ENCODE measurements at places on chromosomes 6 and 20.

GRCh38 chr20:47355489-47356219 lies 845 bp downstream of the ZMYND8 start:
- DNase-seq, result no peak

GRCh38 chr6:15534974-15535373 lies 127.9 kb downstream of the DTNBP1 start:
- DNase-seq, result no peak

DNA sequence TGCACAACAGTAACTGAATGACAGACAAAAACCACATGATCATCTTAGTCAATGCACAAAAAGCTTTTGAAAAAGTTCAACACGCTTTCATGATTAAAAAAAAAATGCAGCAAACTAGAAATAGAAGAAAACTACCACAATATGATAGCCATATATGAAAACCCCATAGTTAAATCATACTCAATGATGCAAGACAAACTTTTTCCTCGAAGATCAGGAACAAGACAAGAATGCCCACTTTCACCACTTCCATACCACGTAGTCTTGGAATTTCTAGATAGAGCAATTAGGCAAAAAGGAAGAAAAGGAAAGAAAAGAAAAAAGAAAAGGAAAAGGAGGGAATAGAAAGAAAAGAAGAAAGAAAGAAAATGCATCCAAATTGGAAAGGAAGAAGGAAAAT lies 44.6 kb upstream of the SLC23A2 start:
- DNase-seq, result no peak

- no peak for DNase-seq
Observed at GRCh38 chr20:52251136-52251700, 59.6 kb upstream of the ZFP64 start.

- DNase-seq, result no peak
Observed at GRCh38 chr20:25685276-25686080, 11.2 kb downstream of the ZNF337 start.

DNA sequence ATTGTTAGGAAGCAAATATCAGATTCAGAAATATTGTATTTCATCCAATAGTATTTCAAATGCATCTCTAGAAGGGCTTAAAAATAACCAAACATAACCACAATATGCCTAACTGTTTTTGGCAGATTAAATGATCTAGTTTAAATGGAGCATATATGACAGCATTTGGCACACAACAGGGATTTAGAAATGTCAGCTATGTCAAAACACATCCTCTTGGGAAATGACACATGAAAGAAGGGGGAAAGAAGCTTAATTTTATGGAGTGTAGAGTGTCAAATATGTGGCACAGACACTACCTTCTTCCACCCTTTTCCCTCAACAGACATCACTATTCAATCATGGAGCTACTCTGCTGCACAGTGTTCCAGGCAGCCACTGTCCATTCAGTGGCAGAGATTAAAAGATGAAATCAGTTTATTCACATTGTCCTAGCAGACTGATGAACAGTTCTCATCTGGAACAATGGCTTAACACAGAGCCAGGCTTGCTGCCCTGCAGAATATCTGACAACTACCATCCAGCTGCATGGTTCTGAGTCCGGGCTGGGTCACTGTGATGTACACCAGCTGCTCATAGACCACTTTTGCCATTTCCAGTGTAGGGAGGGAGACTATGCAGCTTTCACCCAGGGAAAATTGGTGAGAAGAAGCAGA lies 349.8 kb downstream of the DHX35 start:
- DNase-seq, result no peak

GRCh38 chr20:40008177-40008576 lies 680.9 kb downstream of the MAFB start:
- no peak for DNase-seq

DNA sequence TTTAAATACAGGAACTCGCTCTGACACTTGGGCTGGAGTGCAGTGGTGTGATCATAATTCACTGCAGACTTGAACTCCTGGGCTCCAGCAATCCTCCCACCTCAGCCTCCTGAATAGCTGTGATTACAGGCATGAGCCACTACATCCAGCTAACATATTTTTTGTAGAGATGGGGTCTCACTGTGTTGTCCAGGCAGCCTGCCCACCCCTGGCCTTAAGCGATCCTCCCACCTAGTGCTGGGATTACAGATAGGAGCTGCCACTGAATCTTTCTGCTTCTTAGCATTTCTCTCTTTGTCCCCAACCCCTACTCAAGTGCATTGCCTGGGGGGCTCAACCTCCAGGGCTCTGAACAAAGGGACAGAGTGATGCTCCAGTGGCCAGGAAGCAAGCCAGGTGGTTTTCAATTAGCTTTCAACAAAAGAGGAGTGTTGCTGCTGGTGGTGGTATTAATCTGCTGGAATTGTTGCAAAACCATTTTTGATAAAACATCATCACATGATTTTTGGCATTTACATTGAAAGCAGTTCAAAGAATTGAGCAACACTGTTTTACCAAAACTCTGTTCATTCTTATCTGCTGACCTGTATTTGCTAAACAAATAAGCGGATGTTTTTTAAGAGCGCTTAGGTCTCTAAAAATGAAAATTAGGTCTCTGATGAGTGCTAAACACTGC lies 40.4 kb upstream of the BPIFA2 start:
- DNase-seq, result no peak

DNA sequence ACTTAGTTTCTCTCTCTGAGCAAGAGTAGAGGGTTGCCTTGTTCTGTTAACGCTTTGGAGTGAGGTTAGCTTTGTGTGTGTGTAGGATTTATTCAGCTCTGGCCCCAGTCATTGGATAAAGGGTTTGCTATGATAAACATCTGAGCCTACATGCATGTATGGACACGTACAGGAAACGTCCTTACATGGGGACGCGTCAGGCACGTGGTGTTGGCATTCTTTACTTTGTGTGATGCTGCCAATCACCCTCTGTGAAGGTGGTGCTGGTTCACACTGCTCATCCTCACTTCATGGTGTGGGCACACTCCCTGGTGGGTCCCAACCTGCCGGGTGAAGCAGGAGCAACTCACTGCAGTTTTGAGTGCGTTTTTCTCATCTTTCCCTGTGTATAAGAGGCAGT lies 53.4 kb upstream of the CD93 start:
- DNase-seq, result peak; percentile 81

DNA sequence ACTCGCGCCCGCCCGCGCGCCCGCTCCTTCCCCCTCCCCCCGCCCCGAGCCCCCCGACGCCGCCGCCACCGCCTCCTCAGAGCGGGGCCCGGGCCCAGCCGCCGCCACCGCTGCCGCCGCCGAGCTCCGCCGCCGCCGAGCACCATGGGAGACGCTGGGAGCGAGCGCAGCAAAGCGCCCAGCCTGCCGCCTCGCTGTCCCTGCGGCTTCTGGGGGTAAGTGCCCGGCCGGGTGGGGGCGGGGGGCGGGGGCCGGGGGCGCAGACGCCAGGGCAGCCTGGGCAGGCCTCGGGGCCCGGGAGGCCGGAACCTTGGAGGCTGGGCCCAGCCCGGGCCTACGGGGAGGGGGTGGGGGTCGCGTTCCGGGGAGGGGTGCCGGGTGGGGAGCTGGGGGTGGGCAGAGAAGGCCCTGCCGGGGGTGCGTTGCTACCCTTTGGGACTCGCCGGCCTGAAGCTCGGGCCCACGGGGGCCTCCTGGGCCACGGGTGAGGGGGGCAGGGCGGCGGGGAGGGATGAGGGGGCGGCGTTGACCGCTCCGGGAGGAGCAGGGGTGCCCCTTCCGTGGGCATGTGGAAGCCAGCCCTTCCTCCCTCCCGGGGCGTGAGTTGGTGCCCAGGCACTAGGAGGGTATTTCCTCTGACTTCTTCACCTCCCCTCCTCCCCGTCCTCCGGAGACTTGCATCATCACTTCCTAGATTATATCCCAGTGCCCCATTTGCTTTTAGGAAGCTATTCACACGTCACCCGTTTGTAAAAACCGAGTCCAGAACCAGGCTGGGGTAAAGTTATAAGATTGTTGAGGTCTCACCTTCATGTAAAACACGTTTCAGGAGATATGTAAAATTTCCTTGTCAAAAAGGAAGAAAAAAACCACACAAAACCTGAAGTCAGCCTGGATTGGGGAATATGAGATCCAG lies 533 bp downstream of the ZFAND3 start:
- DNase-seq, result no peak

DNA sequence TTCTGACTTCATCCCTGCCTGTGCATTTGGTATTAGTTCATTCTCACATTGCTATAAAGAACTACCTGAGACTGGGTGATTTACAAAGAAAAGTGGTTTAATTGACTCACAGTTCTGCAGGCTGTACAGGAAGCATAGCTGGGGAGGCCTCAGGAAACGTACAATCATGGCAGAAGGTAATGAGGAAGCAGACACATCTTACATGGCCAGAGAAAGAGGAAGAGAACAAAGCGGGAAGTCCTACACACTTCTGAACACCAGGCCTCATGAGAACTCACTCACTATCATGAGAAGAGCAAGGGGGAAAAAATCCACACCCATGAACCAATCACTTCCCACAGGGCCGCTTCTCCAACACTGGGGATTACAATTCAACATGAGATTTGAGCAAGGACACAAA lies 303.9 kb downstream of the CBLN4 start:
- no peak for DNase-seq

GRCh38 chr20:40655451-40655850 lies 33.6 kb downstream of the MAFB start:
- no peak for DNase-seq

- no peak for DNase-seq
Observed at GRCh38 chr6:113758826-113759574, 98.1 kb upstream of the MARCKS start.

GRCh38 chr6:54191461-54191860 lies 80.2 kb downstream of the MLIP start:
- DNase-seq, result no peak

DNA sequence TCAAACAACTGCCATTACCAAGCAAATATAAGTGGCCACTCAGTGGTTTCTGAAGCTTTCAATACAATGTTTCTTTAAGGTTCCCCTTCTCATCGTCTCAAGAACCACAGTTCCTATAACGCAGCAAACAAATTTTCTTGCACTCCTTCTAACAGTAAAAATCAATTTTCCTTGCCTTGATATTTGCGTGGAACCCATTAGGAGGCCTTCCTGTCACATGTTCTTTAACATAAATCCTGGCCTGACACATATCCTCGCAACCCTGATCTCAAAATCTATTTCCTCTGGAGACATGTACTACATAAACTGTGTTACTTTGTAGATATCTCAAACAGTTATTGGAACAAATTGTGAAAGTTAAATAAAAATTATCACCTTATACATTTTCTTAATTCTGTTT lies 65.9 kb upstream of the MANEA start:
- no peak for DNase-seq
